ENCODE measurements at places on chromosomes 3 and 15. TPM values are rescaled to one million over a fixed set of nuclear protein-coding genes. Genes with fewer than 3 reads are reported as not detected.

GRCh38 chr3:4906107-4906621 is 73.1 kb upstream of the BHLHE40 start:
- peak; percentile 54 for DNase-seq

GRCh38 chr3:98541695-98542094 is 9.9 kb downstream of the GPR15 start:
- DNase-seq: no peak

DNA sequence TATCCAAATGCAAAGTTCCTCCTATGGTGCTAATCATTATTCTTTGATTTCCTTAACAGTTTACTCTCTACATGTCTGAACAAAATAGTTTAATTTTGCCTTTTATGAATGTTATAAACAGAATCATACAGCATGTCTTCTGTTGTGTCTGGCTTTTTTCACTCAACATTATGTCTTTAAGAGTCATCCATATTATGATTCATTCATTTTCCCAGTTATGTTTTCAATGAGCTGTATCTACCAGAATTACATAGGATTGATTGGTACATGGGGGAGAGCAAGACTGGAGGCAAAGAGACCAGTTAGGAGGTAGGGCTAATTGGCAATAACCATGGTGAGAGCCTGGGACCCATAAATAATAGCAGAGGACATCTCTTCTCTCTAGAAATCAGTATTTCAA is 16.6 kb upstream of the RAP2B start:
- no peak for DNase-seq

GRCh38 chr3:153442386-153442785 is 280.4 kb downstream of the RAP2B start:
- no peak for DNase-seq

- no peak for DNase-seq
These were observed 33.9 kb downstream of the IQSEC1 start for GRCh38 chr3:13039213-13039896.

- no peak for DNase-seq
These were observed 132.4 kb upstream of the IQSEC1 start for GRCh38 chr3:13205567-13206143.

DNA sequence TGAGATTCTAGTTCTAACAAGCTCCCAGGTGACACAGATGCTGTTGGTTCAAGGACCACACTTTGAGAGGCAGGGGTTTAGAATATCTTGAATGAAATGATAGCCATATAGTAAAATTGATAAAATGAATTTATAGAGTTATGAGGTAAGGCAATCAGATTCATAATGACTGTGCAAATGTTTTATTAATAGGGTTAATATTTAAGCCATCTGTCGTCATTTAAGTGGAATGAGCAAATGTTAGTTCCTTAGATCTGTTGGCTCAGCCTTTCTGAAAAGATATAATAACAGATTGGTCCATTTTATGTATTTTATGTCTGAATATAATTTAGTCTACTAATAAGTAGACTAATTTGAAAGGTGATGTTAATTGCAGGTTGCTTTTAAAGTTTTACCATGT is 12.9 kb downstream of the REC114 start:
- no peak for DNase-seq

GRCh38 chr3:45715945-45716344 is 26.7 kb downstream of the SACM1L start:
- no peak for DNase-seq

Gene NRROS
- total RNA-seq: 19.7 TPM

GRCh38 chr15:62482785-62483429 is 317.8 kb upstream of the C2CD4B start:
- DNase-seq: peak; percentile 44

GRCh38 chr3:56781762-56782161 is 20.0 kb downstream of the ARHGEF3 start:
- DNase-seq: no peak

Gene EPHB1
- 0.98 TPM for total RNA-seq

- DNase-seq: no peak
These were observed 435.8 kb upstream of the EPHA3 start for GRCh38 chr3:88671573-88671972.

DNA sequence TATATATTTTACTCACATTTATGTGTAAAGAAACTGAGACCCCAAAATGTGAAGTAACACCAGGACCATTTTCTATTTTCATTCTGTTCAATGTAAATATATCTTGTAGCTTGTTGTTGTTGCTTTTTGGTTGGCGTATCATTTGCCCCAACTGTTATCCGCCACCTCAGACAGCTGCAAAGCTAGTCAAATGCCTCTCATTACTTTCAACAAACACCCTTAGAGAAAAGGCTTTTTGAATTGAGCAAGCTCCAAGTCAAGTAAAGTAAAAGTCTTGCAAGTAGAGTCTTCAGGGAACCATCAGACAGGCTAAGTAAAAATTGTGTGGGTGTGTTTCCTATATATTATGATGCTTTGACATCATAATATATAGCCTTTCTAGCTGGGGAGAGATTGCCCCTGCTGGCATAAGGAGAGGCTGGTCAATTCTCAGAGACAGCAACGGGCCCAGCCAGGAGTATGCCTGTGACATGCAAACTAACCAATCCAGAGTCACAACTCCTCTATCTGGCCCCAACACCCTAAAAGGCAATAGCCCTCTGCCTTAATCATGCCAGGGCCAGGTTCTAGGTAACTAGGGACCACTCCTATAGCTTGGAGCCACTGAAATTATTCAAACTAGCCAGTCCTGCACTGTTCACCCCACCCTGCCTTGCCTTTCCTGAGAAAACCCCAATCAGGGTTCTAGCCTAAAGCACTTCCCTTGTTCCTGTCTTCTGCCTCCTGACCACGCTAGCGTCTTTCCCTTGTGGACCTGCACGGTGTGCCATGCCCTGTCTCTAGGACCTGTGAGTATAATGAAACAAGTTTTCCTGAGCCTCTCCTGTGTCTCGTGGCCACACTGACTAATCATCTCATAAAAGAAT is 75.6 kb downstream of the RAD18 start:
- no peak for DNase-seq
